ENCODE measurements at places on chromosomes 4 and X.

GRCh38 chr4:92519727-92520126, 216.0 kb downstream of the GRID2 start:
- DNase-seq = no peak

GRCh38 chrX:73562984-73563737, at the start of gene CHIC1:
Gene CHIC1 (plus strand): TSS chrX:73563197. CDS start chrX:73563285, 88 bp downstream.
- peak; percentile 66 for DNase-seq

- DNase-seq = peak; percentile 41
These were observed 133.6 kb upstream of the GIMD1 start for GRCh38 chr4:106502106-106502699.

DNA sequence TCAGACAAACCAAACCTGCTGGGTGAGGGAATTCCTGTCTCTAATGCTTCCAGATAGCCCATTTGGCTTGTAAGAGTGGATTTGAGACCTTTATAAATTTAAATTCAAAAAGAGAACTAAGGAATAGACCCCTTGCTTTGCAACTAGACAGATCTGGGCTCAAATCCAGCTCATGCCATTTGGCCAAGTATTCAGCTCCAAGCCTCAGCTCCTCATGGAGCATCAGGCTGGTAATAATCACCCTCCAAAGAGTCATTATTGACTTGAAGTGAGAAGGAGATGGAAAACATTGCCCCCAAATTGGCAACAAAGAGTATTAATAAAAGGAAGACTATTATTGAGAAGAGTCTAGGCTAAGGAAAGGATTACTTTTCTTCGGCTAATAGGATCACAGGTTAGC, 134.7 kb downstream of the PDE5A start:
- DNase-seq = no peak

GRCh38 chrX:79268788-79269187, 98.3 kb downstream of the ITM2A start:
- no peak for DNase-seq
